WTC11 (cell line): ENCODE measurements at places on chromosomes 1 and 21. TPM values are rescaled to one million over a fixed set of nuclear protein-coding genes. Genes with fewer than 3 reads are reported as not detected.

CD101 gene
- total RNA-seq = 1.3 to 1.6 TPM (median 1.4 TPM) in 3 replicates

GRCh38 chr1:197927908-197928665 is 10.9 kb downstream of the LHX9 start:
- peaks cover 9% of the 10 kb centered on the region for H3K4me1 ChIP-seq
- peak overlapping the region; percentile 65; the same call in 1 of the 2 replicates for H3K4me3 ChIP-seq
- DNase-seq = no peak
- H3K36me3 ChIP-seq = no peaks in the 10 kb centered on the region
- H3K27ac ChIP-seq = no peak overlapping the region

DNA sequence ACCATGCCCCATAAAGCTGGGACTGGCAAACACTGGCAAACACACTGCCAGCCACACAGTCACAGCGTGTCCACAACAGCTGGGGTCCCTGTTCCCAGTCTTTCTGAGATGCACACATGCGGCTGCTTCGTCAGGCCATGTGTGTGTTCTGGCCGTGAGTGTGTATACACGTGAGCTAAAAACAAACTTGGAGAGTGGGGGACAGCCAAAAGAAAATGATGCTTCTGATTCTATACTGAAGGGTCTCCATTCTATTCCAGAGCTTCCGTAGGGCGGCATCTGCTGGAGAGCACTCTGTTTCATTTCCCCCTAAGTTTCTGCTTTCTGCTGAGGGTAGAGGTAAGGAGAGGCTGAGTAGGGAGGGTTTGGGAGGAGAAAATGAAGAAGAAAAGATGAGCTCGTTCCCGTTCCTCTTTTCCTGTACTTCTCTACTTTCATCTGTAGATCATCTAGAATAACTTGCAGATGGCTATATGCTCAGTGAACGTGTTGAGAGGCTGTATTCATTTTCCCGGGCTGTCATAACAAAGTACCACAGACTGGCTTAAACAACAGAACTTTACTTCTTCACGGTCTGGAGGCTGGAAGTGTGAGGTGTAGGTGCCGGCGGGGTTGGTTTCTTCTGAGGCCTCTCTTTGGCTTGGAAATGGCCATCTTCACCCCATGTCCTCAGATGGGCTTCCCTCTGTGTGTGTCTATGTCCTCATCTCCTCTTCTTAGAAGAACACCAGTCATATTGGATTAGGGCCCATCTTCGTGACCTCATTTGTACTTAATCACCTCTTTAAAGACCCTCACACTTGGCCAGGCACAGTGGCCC is 151.6 kb downstream of the TOMM20 start:
- H3K4me1 ChIP-seq = peaks cover 35% of the 10 kb centered on the region
- H3K27ac ChIP-seq = no peak overlapping the region
- H3K27me3 ChIP-seq = peaks cover 2% of the 10 kb centered on the region; the same call in 1 of the 2 replicates
- no peaks in the 10 kb centered on the region for H3K36me3 ChIP-seq
- no peak overlapping the region for H3K4me3 ChIP-seq
- no peak for DNase-seq

- H3K36me3 ChIP-seq = no peaks in the 10 kb centered on the region
- H3K4me3 ChIP-seq = no peak overlapping the region
- DNase-seq = no peak
- H3K27me3 ChIP-seq = no peaks in the 10 kb centered on the region
- peaks cover 31% of the 10 kb centered on the region for H3K4me1 ChIP-seq
Measured at GRCh38 chr1:22038036-22038435, 14.5 kb upstream of the CDC42 start.

GRCh38 chr1:6580593-6581409 is 1.0 kb downstream of the ZBTB48 start:
- H3K36me3 ChIP-seq = peaks cover 3% of the 10 kb centered on the region; the same call in 1 of the 2 replicates
- no peak for DNase-seq
- H3K4me3 ChIP-seq = peak overlapping the region; percentile 85

- no peaks in the 10 kb centered on the region; the same call in 1 of the 2 replicates for H3K27me3 ChIP-seq
- H3K36me3 ChIP-seq = peaks cover 7% of the 10 kb centered on the region
- no peak overlapping the region for H3K4me3 ChIP-seq
- DNase-seq = no peak
- H3K27ac ChIP-seq = no peak overlapping the region
Measured at GRCh38 chr1:203038217-203038741, 12.0 kb downstream of the PPFIA4 start.

SELL gene
- 0.26 to 0.85 TPM (median 0.41 TPM) in 3 replicates for total RNA-seq

- DNase-seq = no peak
- H3K27ac ChIP-seq = no peak overlapping the region
- H3K4me1 ChIP-seq = peaks cover 16% of the 10 kb centered on the region
- no peak overlapping the region for H3K4me3 ChIP-seq
- H3K27me3 ChIP-seq = no peaks in the 10 kb centered on the region
- H3K36me3 ChIP-seq = no peaks in the 10 kb centered on the region
Measured at GRCh38 chr1:177869586-177869985, 100.3 kb downstream of the SEC16B start.

NR5A2 gene
- total RNA-seq = 13.6 to 22.3 TPM (median 17.8 TPM) in 3 replicates

DNA sequence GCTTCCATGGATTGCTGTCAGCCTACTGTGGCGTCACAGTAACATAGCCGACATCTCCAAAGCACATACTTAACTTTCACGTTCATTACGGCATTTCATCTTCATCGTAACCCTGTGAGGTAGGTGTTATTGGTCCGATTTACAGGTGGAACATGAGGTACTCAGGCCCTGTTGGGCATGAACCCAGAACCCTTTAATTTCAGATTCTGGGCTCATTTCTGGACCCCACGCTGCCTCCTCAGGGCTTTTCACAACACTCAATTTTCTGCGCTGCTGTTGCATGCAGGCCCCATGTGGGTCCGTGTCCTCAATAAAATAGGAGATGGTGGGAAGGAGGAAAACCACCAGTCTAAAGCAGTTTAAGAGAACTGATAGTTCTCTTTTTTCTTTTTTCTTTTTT is 39.6 kb downstream of the UBE2T start:
- DNase-seq = no peak
- no peak overlapping the region for H3K4me3 ChIP-seq
- no peak overlapping the region for H3K27ac ChIP-seq
- no peaks in the 10 kb centered on the region for H3K27me3 ChIP-seq

DNA sequence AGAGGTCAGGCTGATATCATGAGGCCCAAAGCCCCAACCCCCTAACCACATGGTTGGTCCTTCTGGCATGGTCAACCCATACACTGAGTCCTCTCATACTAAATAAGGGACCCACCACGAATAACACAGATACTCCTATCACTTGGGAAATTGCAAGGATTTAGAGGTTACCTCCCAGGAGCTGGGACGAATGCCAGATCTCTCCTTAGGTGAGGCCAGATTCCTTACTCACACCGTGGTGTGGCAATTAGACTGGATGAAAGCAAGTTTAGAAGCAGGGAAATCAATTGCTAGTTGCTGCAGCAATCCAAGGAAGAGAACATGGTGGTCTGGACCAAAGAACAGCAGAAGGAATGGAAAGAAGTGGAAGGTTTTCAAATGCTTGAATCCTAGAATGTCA is 60.1 kb downstream of the IER5 start:
- DNase-seq = no peak
- peaks cover 20% of the 10 kb centered on the region for H3K4me1 ChIP-seq
- no peaks in the 10 kb centered on the region for H3K36me3 ChIP-seq
- no peak overlapping the region for H3K27ac ChIP-seq

DNA sequence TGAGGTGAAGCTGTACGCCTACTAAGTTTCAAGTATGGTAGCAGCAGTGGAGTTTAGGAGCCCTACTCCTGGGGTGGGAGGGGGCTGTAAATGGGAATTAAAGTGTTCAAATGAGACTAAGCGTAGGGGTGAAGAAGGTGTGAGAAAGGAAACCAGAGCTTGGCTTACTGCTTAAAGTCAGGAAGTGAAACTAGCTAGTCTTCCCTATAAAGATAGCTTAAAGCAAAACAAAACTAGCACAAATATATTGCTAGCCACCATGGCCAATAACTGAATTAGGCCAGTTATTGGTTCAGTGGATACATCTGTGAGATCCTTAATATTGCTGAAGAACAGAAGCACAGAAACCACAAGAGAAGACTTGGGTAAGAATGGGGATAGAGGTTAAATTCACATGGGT is 492.2 kb upstream of the PKN2 start:
- no peak overlapping the region for H3K4me3 ChIP-seq
- peaks cover 4% of the 10 kb centered on the region; the same call in 1 of the 2 replicates for H3K4me1 ChIP-seq
- no peaks in the 10 kb centered on the region for H3K36me3 ChIP-seq
- no peak for DNase-seq
- no peak overlapping the region for H3K27ac ChIP-seq

GRCh38 chr1:174244017-174244416 is 84.7 kb downstream of the RABGAP1L start:
- peaks cover 11% of the 10 kb centered on the region for H3K4me1 ChIP-seq
- H3K36me3 ChIP-seq = peaks cover 17% of the 10 kb centered on the region
- no peak overlapping the region for H3K27ac ChIP-seq
- no peak overlapping the region for H3K4me3 ChIP-seq

GRCh38 chr1:45348966-45349677 is 8.9 kb upstream of the MUTYH start:
- H3K4me3 ChIP-seq = no peak overlapping the region
- no peaks in the 10 kb centered on the region for H3K27me3 ChIP-seq
- DNase-seq = no peak
- H3K4me1 ChIP-seq = no peaks in the 10 kb centered on the region
- 0 out of 2 replicates have a peak overlapping the region, but pooled peaks have one; percentile 13 for H3K27ac ChIP-seq
- no peaks in the 10 kb centered on the region for H3K36me3 ChIP-seq

- H3K4me1 ChIP-seq = peaks cover 18% of the 10 kb centered on the region
- no peak overlapping the region for H3K27ac ChIP-seq
- no peak overlapping the region for H3K4me3 ChIP-seq
Measured at GRCh38 chr21:36027347-36027746, 33.0 kb downstream of the SETD4 start.

MROH9 gene
- total RNA-seq = not detected in 3 replicates

NCF2 gene
- 0.25 to 0.52 TPM (median 0.41 TPM) in 3 replicates for total RNA-seq

DNA sequence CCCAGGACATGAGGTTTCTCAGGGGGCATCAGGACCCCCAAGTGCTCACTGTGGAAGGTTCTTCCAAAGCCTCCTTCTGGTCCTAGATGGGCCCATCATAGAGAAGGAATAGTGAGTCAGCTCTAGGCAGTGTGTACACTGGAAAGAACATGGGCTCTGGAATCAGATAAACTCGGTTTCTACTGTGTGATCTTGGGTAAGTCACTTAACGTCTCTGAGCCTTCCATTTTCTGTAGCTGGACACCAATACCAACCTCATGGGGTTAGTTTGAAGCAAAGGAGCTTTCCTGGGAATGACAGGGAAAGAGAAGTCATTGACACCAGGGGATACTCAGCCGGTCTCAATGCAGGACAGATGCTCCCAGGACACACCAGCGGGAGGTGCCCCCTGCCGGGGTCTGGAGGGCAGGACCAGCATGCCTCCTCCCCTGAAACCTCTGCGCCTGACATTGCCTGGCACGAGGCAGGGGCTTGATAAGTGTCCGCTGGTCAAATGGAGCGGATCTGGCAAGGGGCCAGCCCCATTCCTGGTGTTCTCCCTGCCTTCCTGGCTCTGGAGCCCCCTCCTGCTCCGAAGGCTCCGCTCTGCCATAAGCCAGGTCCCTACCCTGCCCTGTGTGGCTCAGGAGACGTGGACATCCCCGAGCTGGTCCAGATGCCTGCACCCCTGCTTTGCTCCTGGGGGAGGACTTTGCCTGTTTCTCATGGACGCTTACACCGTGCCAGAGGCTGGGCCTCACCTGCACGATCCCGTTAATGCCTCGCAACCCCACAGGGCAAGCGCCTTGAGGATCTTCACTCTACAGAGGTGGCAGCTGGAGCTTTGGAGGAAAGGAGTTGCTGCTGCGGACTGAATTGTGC is 52.8 kb downstream of the EDN2 start:
- peaks cover 28% of the 10 kb centered on the region for H3K4me1 ChIP-seq
- H3K27me3 ChIP-seq = peaks cover 3% of the 10 kb centered on the region; the same call in 1 of the 2 replicates
- DNase-seq = no peak
- H3K27ac ChIP-seq = no peak overlapping the region

S100A14 gene
- 1.4 to 2.1 TPM (median 1.5 TPM) in 3 replicates for total RNA-seq

DNA sequence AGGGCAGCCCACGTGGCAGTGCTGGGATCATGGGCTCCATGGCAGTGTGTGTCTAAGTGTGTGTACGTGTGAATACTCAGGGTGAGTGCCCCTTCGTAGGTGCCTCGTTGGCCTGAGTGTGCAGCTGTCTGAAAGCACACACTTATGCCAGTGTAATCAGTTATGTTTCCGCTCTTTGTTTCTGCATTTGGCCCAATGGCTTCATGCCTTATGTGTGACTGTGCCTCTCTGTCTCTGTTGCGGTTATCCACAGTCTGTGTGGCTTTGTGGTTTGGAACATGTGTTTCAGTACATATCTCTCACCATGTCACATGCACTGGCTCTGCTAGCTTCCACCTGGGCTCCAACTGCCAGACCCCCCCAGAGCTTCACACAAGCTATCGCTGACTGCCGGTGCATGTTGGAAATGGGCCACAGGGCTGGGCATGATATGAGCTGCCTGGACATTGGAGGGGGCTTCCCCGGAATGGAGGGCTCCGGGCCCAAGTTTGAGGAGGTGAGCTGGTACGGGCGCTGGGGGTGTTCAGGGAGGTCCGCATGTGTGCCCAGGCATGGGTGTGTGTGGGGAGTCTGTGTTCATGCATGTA is 70.3 kb upstream of the TINAGL1 start:
- no peaks in the 10 kb centered on the region for H3K36me3 ChIP-seq
- peaks cover 4% of the 10 kb centered on the region; the same call in 1 of the 2 replicates for H3K27me3 ChIP-seq
- H3K4me1 ChIP-seq = peaks cover 40% of the 10 kb centered on the region
- DNase-seq = no peak
- H3K4me3 ChIP-seq = no peak overlapping the region

DNA sequence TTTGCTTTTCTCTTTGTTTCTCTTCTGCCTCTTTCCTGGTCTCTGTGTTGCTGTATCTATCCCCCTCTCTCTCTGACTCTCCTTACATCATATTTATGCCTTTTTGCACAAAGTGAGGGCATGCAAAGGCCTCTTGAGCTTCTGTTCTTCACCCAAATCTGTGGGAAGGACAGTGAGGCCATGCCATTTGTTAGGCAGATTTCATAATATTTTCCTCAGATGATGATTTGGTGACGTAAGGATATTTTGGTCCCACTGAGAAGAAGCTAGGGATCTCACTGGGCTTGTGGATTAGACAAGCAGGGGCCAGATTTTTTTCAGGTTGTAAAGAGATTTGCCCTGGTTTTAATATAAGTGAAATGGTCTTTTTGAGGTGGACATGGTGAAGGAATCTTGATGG is 249.4 kb upstream of the USP24 start:
- H3K4me1 ChIP-seq = peaks cover 10% of the 10 kb centered on the region
- H3K4me3 ChIP-seq = no peak overlapping the region
- H3K27me3 ChIP-seq = no peaks in the 10 kb centered on the region; the same call in 1 of the 2 replicates
- DNase-seq = no peak
- no peak overlapping the region for H3K27ac ChIP-seq
